ENCODE measurements at places on chromosomes 16 and 17. TPM values are rescaled to one million over a fixed set of nuclear protein-coding genes. Genes with fewer than 3 reads are reported as not detected.
A peak's percentile ranks its signal among the peaks of the same experiment; 100 is the strongest.

GRCh38 chr16:56029026-56029425 is 153.9 kb upstream of the CES5A start:
- H3K36me3 ChIP-seq: no peaks in the 10 kb centered on the region
- DNase-seq: no peak
- H3K4me1 ChIP-seq: no peaks in the 10 kb centered on the region
- no peak overlapping the region for H3K4me3 ChIP-seq
- no peaks in the 10 kb centered on the region for H3K27me3 ChIP-seq
- no peak overlapping the region for H3K27ac ChIP-seq

The KRT33B gene
- polyA plus RNA-seq: not detected

- no peaks in the 10 kb centered on the region for H3K4me1 ChIP-seq
- no peaks in the 10 kb centered on the region for H3K27me3 ChIP-seq
- DNase-seq: no peak
- H3K4me3 ChIP-seq: no peak overlapping the region
Observed at GRCh38 chr17:3582915-3583314, 25.3 kb upstream of the TRPV3 start.

DNA sequence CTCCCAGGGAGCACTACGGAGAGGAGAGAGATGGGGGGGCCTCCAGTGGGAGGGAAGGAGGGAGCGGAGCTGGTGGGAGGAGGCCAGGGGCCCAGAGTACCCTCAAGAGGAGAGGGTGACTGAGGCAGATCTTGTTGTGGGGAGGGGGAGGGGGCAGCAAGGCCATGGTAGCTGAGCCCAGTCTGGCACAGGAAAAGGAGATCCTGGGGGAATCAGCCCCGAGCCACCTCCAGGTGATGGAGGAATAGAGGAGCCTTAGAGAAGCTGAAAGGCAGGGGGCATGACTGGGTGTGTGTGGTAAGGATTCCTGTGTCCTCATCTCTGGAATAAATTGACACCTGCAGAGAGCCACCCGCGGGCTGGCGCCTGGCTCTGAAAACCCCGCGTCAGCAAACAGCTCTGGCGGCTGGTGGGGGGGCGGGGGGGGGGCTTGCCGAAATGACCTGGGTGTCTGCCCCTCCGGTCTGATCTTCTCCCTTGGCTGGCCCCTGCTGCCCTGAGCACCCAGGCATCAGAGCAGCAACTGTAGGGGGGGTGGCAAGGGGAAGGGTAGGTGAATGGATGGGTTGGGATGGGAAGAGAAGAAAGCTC is 1.3 kb upstream of the NLGN2 start:
- H3K36me3 ChIP-seq: no peaks in the 10 kb centered on the region
- H3K4me3 ChIP-seq: no peak overlapping the region
- H3K27me3 ChIP-seq: peaks cover 37% of the 10 kb centered on the region
- peaks cover 26% of the 10 kb centered on the region for H3K4me1 ChIP-seq
- DNase-seq: no peak

DNA sequence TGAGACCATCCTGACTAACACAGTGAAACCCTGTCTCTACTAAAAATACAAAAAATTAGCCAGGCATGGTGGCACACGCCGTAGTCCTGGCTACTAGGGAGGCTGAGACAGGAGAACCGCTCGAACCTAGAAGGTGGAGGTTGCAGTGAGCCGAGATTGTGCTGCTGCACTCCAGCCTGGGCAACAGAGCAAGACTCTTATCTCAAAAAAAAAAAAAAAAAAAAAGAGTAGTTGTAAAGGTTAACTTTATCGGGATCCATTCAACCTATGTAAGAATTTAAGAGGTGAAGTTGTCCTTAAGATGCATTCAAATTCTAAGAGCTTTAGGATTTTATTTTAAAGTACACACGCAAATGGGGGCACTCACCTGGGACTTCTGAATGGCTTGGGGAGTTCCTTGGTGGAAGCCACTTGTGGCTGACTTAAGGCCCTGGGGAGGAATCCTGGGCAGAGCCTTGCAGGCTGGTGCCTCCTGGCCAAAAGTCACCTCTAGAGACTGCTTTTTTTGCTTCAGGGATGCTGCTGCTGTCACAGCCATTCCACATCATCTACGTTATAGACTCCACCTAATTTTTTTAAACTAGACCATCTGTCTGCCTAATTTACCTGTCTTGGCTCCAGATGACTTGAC is 3.3 kb downstream of the CTCF start:
- peaks cover 41% of the 10 kb centered on the region for H3K4me1 ChIP-seq
- no peak for DNase-seq

GRCh38 chr16:57562669-57563486 is 20.4 kb downstream of the ADGRG5 start:
- H3K4me3 ChIP-seq: no peak overlapping the region
- no peak overlapping the region for H3K27ac ChIP-seq
- DNase-seq: no peak
- no peaks in the 10 kb centered on the region for H3K27me3 ChIP-seq

DNA sequence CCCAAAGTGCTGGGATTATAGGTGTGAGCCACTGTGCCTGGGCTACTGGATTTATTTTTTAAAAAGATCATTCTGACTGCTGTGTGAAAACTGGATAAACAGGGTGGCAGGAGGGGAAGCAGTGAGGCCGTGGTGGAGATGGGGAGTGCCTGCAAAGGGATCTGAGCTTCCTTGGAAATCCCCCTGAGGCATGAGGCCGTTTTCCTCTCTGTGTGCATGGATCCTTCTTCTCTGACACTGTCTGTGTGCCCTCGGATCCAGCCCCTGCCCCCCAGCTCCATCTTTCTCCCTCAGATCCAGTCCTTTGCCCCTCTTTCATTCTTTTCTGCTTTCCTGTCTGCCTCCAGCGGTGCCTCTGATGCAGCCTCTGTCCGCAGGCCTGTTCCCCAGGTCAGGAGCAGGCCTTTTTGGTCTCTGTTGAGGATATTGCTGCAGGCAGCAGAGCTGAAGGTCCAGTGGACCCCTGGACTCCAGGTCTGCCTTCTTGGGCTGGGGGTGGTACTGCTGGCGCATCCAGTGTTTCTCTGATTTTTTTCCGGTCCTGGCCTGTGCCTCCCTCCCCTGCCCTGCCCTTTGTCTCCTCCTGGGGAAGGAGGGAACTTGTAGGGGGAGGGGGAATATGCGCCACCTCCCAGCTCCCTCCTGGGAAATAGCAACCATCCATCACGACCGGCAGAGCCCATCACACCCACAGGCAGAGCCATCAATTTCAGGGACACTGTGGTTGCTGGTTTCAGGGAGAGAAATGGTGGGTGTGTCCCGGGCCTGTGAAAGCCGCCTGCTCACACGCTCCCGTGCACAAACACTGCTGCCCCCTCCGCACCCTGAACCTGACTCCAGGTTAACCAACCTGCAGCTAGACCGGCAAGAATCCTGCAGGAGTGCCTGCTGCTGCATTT is 17.0 kb downstream of the MGAT5B start:
- H3K27ac ChIP-seq: no peak overlapping the region
- DNase-seq: no peak
- H3K27me3 ChIP-seq: no peaks in the 10 kb centered on the region
- no peaks in the 10 kb centered on the region for H3K4me1 ChIP-seq

The PRDM7 gene
- polyA plus RNA-seq: 0.45 TPM

The VASN gene
- 14.2 TPM for polyA plus RNA-seq

The INCA1 gene
- 8.3 TPM for polyA plus RNA-seq

The TBC1D26 gene
- polyA plus RNA-seq: 0.64 TPM

- H3K4me1 ChIP-seq: peaks cover 13% of the 10 kb centered on the region
- no peaks in the 10 kb centered on the region for H3K27me3 ChIP-seq
- DNase-seq: no peak
- no peaks in the 10 kb centered on the region for H3K36me3 ChIP-seq
- H3K27ac ChIP-seq: peak overlapping the region; percentile 83
- no peak overlapping the region for H3K4me3 ChIP-seq
Observed at GRCh38 chr17:15967706-15968399, 22.9 kb downstream of the ADORA2B start.

GRCh38 chr17:75315541-75316243 is 26.5 kb upstream of the SLC25A19 start:
- DNase-seq: no peak
- H3K4me3 ChIP-seq: no peak overlapping the region
- H3K36me3 ChIP-seq: peaks cover 36% of the 10 kb centered on the region
- H3K4me1 ChIP-seq: no peaks in the 10 kb centered on the region

The CARHSP1 gene
- 114 TPM for polyA plus RNA-seq

The DPEP2 gene
- 3.1 TPM for polyA plus RNA-seq

GRCh38 chr16:5036228-5037156 is 2.8 kb upstream of the NAGPA start:
- no peak for DNase-seq
- H3K4me1 ChIP-seq: peaks cover 14% of the 10 kb centered on the region
- no peak overlapping the region for H3K27ac ChIP-seq
- no peaks in the 10 kb centered on the region for H3K36me3 ChIP-seq

GRCh38 chr16:66976746-66977145 is 11.6 kb upstream of the CES4A start:
- H3K27ac ChIP-seq: no peak overlapping the region
- no peak for DNase-seq
- no peaks in the 10 kb centered on the region for H3K36me3 ChIP-seq

DNA sequence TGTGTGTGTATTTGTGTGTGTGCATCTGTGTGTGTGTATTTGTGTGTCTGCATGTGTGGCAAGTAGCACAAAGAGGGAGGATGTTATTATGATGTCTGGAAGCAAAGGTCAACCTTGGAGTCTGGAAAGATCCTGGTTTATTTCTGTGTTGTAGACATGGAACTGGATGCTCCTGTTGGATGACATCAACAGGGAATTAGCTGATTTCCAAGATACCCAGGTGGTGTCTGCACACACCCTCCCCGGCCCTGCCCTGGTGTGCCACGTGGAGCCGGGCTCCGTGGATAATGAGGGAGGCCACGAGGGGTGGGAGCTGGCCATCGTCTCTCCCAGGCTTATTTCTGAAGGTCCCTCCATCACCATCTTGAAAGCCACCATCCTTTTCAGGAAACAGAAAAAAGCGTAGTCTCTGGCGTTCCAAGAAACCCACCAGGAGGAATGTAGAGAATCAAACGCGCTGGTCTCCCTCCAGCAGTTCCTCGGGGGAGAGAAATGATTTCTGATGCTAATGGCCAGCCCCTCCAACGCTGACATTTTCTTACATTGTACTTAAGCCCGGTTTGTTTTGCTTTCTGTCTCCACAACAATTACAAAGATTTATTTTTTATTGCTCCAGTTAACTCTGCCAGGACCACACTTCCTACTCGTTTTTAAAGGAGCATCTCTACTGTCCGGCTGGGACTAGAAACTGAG is 93.3 kb downstream of the FOXL1 start:
- no peaks in the 10 kb centered on the region for H3K36me3 ChIP-seq
- DNase-seq: no peak
- H3K27ac ChIP-seq: no peak overlapping the region
- H3K4me1 ChIP-seq: no peaks in the 10 kb centered on the region
- H3K4me3 ChIP-seq: no peak overlapping the region

The GRAPL gene
- 10.4 TPM for polyA plus RNA-seq

The GRB7 gene
- polyA plus RNA-seq: 33.7 TPM

DNA sequence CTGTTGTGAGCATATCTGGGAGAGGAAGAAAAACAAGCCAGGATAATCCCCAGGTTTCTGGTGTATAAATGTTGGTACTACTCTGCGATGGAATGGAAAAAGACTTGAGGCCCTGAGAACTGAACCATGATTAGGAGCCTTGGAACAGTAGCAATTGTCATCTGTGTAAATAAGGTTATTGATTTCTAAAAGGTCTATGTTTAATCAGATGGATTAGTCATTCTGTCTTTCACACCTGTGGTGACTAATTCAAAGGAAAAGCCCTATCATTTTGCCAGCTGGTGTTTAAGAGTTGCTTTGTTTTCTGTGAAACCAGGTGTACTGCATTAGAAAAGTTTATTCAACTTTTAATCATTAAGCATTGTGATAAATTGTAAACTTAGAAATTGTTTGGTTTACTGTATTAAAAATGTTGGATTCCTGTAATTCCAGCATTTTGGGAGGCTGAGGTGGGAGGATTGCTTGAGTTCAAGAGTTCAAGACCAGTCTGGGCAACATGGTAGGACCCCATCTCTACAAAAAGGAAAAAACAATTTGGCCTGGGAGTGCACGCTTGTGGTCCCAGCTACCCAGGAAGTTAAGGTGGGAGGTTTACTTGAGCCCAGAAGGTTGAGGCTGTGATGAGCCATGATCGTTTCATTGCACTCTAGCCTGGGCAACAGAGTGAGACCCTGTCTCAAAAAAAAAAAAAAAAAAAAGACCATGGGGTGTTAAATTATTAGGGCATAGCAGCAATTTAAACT is 29.0 kb upstream of the KPNB1 start:
- H3K27me3 ChIP-seq: no peaks in the 10 kb centered on the region
- H3K27ac ChIP-seq: no peak overlapping the region
- no peak overlapping the region for H3K4me3 ChIP-seq
- no peaks in the 10 kb centered on the region for H3K36me3 ChIP-seq

The PYDC1 gene
- not detected for polyA plus RNA-seq

DNA sequence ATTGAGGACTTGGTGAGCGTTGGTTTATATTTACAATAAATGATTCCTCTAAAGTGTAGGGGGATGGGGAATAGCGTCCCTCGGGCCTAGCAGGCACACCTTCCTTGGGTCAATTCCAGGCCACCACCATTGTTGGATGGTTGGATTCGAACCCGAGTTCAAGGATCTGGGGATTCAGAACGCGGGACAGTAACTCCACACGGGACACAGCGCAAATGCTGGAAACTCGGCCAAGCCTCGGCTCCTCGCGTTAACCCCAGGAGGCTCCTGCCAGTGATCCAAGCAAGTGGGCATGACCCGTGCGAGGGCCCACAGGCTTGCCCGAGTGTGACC is 613 bp downstream of the B9D1 start:
- H3K4me3 ChIP-seq: peak overlapping the region; percentile 72
- no peak for DNase-seq
- H3K27ac ChIP-seq: peak overlapping the region; percentile 85
- peaks cover 18% of the 10 kb centered on the region for H3K27me3 ChIP-seq
- H3K4me1 ChIP-seq: peaks cover 18% of the 10 kb centered on the region

The SLC13A2 gene
- polyA plus RNA-seq: 0.45 TPM

- H3K27me3 ChIP-seq: no peaks in the 10 kb centered on the region
- H3K27ac ChIP-seq: no peak overlapping the region
- no peak overlapping the region for H3K4me3 ChIP-seq
Observed at GRCh38 chr16:89297910-89298545, 80.5 kb downstream of the ZNF778 start.

GRCh38 chr17:20172376-20172775 is 163.2 kb downstream of the SPECC1 start:
- H3K4me1 ChIP-seq: no peaks in the 10 kb centered on the region
- H3K36me3 ChIP-seq: no peaks in the 10 kb centered on the region
- no peak overlapping the region for H3K27ac ChIP-seq
- DNase-seq: no peak

The KIFC3 gene
- 58.1 TPM for polyA plus RNA-seq

The NOG gene
- 1.1 TPM for polyA plus RNA-seq

DNA sequence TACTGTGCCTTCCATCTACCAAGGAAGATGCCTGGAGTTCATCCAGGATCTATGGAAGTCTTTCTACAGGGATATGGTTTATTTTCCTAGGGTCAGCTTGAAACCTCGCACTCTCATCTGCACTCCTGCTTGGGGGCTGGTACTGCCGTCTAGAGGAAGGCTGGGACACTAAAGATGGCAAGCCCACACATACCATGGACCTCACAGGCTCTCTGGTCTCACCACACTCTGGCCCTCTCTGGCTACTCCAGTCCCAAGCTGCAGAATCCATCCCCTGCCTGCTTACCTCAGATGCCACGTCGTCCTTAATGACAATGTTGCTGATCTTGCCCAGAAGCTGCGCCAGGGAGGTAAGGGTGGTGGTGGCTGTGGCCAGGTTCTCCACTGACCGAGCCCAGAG is 2.1 kb upstream of the UNC119 start:
- H3K4me3 ChIP-seq: no peak overlapping the region
- H3K27ac ChIP-seq: no peak overlapping the region
- no peak for DNase-seq
- no peaks in the 10 kb centered on the region for H3K27me3 ChIP-seq
